ENCODE measurements at places on chromosomes 3 and 15.

DNA sequence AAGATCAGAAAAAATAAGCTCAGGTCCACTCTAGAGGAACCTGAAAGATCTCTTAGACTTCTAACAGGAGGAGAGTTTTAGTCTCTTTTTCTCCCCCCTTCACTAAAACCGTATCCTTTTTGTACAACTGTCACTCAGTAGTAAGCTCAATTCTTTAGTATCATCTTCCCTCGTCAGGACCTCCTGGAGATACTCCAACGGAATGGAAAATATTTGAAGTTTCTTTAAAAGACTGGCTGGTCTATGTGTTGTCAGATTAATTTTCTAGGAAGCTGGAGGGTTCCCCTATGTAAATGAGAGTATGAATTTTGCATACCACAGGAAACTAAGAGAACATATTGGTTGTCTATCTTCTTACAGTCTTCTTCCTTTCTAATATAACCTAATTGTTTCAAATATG lies 747.7 kb upstream of the CBLB start:
- DNase-seq, result no peak

GRCh38 chr3:123387532-123387931 lies 61.4 kb downstream of the ADCY5 start:
- no peak for DNase-seq

DNA sequence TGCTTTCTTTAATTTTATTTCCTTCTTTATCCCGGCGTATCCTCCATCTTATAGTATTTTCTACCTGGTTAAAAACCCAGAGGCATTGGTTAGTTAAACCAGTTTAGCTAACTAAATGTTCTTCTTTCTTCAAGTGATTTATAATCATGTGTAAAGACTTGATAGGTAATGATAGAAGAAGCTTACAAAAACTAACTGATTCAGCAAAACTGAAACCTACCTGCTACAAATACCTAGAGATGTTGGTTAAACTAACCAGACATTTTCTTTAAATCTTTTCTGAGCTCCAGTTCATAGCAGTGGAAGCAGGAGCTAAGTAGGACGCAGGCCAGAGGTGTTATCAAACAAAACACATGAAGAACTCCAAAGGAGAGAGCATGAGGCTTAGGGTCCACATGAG lies 44.8 kb downstream of the LEO1 start:
- DNase-seq, result no peak

DNA sequence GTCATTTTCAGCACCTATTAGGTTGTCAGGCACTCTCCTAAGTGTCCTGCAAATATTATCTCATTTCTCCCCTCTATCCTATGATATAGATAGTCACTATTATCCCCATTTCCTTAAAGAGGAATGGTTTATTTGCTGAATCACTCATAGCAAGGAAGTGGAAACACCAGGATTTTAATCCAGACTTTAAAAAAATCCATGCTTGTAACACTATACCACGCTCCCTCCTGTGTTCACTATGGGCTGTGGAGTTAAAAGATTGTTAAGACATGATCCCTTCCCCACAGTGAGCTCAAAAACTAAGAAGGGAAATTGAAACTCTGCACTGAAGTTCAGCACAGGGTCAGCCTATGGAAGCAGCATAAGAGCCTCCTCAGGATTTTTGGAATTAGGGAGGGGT lies 60.2 kb downstream of the TMEM39A start:
- peak; percentile 25 for DNase-seq

GRCh38 chr3:16311960-16312451 lies 47.0 kb downstream of the OXNAD1 start:
- no peak for DNase-seq

DNA sequence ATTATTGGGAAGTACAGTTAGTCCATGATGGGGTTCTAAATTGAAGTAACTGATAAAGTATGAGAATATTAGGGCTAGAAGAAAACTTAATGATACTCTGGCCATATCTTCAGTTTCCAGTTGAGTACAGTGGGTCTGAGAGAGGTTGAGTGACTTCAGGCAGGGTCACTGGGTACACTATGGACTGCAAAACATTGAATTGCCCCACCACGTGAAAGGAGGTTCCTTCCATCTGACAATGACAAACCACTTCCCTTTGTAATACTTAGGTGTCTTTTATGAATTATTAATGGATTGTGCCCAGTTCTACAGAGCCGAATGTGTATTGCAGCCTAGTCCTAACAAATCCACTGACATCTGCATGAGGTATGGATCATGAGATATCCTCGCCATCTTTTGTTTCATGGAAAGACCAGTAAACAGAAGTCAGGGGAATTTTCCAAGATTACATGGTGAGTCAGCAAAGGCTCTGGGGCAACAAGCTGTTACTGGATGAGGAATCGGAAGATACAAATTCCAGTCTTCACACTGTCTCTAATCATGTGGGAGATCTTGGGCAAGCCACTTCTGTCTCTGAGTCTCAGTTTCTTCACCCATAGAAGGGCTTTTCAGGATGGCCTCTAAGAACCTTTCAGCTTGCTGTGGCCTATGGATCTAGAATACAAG lies 66.5 kb upstream of the BCL6 start:
- no peak for DNase-seq

DNA sequence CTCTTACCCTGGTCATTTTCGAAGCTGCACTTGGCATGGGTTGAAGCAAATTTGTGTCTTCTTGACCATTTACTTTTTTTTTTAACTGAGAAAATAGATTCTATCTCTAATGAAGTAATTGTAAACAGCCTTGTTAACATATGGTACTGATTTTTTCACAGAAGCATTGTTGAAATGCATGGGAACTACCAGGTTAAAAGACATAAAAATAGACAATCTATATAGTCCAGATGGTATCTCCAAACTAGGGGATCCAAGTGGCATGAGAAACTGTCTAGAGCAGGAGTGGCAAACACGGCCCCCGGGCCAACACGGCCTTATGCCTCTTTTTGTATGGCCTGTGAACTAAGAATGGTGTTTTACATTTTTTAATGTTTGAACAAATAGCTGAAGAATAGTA lies 41.9 kb downstream of the CACNA1D start:
- no peak for DNase-seq

GRCh38 chr3:19739504-19739903 lies 194.5 kb downstream of the EFHB start:
- no peak for DNase-seq
